Right ventricle myocardium superior (tissue), 1 donor: ENCODE measurements at places on chromosomes 13 and 19. TPM values are rescaled to one million over a fixed set of nuclear protein-coding genes. Genes with fewer than 3 reads are reported as not detected.

DNA sequence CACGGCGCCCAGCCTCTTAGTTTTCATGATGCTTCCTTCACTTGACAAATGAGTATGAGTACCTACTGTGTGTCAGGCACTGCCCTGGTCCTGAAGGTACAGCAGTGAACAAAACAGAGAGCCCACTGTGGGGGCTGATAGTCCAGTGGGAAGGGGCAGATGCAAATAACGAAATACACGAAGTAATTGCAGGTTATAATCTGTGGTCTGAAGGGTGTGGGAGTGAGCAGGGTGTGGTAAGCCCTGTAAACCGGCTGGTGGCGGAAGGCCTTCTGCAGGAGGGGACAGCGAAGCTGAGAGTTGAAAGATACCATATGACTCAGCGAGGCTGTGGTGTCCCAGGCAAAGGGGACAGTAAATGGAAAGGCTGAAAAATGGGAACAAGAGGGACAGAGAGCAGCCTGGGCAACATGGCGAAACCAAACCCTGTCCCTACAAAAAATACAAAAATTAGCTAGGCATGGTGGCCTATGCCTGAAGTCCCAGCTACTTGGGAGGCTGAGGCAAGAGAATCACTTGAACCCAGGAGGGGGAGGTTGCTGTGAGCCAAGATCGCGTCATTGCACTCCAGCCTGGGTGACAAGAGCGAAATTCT is 60.5 kb downstream of the MAP4K1 start:
- no peak for DNase-seq

GRCh38 chr19:51607077-51607476 is 23.1 kb downstream of the SIGLEC5 start:
- DNase-seq: no peak

DNA sequence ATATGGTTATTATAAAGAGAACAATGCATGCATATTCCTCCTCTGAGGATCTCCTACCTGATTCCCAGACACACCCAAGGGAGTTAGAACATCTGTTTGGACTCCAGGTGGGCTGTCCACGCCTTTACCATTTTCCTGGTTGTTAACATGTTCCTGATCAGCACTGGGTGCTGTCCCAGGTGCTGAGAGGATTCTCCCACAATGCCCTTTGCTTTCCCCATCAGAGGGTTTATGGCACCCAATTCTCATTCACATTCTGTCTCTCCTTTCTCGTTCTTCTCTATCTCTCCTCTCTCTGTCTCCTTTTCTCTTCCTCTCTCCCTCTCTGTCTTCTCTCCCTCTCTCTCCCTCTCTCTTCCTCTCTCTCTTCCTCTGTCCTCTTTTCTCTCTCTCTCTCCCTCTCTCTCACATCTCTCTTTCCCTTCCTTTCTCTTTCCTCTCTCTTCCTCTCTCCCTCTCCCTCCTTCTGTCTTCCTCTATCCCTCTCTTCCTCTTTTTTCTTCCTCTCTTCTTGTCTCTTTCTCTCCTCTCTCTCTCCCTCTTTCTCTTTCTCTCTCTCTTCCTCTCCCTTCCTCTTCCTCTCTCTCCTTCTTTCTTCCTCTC is 3.3 kb upstream of the RDH13 start:
- no peak for DNase-seq

DNA sequence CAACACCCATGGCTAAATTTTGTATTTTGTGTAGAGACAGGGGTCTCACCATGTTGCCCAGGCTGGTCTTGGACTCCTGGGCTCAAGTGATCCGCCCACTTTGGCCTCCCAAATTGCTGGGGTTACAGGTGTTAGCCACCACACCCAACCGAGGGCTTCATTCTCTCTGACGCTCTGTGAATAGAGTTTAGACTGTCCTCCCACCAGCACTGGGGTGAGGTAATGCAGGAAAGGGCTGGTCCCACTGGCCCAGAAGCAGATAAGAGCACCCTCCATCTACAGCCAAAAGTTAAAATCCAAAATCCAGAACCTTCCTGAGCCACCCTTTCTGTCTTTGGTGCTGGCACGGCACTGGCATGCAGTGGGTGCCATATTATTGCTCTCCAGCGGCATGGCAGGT is 31.8 kb upstream of the HOMER3 start:
- no peak for DNase-seq

- peak; percentile 81 for DNase-seq
Measured at GRCh38 chr19:18436671-18437490, 1.1 kb downstream of the ISYNA1 start.

DNA sequence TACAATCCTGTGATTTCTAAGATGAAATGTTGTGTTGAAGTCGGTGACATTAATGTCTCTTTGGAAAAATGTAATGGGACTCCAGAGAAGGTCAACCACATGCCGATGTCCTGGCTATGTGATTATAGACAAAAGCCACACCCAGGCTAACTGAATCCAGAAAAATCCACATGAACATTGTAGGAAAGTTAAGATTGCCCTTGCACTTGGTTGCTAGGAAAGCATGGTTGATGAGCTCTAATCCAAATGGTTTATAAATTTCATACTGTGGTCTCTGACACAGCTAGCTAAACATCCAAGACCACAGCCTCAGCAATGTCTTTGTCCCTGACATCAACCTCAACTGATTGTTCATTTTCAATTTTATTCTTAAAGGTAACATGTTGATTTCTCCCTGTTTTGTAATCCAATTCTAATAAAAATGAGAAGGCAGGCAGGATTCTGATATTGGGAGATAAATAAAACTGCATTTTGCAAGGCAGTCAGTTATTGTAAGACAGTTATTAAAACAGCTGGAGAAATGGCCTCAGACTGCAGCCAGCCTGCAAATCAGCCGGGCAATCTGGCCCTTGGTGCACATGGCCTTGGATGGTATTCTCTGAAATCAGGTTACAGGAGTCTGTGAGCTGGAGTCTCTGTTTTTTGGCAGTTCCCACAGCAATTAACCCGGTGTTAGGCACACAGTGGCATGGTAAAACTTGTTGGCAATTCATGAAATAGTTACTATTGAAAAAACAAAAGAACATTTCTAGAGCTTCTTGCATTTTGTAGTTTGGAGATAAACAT is 93.9 kb downstream of the STARD13 start:
- DNase-seq: no peak

- no peak for DNase-seq
Measured at GRCh38 chr13:35695448-35695770, 218.9 kb upstream of the MAB21L1 start.

DNA sequence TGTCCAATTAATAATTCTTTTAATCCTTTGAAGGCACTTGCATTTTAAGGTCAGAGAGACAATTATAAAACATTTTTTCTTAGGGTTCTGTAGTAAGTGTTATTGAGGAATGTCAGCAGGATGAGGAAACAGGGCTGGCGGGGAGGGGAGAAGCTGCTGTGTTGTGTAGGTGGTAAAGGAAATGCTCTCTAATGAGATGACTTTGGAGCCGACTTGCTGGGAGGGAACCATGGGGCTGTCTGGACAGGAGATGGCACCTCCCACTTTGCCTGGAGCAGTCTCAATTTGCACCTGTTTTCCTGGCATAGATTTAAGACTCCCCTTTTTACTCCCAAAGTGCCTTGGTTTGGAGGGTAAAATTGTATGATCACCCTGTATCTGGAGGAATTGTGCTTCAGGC is 230.4 kb downstream of the ATP8A2 start:
- no peak for DNase-seq

The APC2 gene
- 0.22 TPM for total RNA-seq

The PGLYRP1 gene
- total RNA-seq: not detected

The CGB7 gene
- not detected for total RNA-seq

The IGFL1 gene
- total RNA-seq: not detected

The KCNN1 gene
- total RNA-seq: not detected
